ENCODE measurements at places on chromosomes 12 and 14.

DNA sequence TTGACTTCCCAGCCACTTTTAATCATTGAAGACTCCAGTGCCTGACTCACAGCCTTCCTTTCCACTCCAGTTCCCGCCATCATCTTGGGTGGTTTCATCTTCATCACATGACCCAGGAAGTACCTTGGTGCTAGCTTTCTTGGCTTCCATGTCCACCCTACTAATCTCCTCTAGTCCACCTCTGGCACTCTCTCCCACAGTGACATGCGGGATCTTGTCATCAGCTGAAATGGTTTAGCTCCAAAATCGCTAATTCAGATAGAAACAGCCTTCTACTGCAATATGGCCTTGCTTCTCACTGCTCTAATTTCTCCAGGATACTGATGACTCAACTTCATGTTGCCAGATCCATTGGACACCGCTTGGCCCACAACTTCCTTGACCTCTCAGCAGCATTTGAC is 24.5 kb downstream of the WDR20 start:
- no peak for DNase-seq

GRCh38 chr12:67271976-67272375 is 2.8 kb downstream of the CAND1 start:
- DNase-seq: no peak

GRCh38 chr12:96392397-96392796 is 7.8 kb downstream of the CDK17 start:
- DNase-seq: no peak

- DNase-seq: no peak
Observed at GRCh38 chr14:64625386-64626232, 75.8 kb downstream of the PPP1R36 start.

DNA sequence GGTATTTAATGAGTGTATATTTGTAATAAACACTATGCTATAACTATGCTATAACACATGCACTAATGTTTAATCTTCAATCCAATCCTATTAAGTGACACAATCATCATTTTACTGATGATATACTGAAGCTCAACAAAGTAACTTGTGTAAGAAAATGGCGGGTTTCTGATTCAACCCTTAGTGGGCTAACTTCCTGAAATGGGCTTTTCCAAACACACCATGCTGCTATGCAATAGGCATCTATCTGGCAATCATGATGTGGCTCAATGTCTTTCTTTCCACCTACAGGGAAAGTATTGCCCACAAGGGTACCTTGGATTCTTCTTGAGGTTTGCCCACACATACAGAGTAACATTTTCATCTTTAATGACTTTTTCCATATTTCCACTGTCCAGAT is 48.3 kb downstream of the DNAI7 start:
- no peak for DNase-seq

DNA sequence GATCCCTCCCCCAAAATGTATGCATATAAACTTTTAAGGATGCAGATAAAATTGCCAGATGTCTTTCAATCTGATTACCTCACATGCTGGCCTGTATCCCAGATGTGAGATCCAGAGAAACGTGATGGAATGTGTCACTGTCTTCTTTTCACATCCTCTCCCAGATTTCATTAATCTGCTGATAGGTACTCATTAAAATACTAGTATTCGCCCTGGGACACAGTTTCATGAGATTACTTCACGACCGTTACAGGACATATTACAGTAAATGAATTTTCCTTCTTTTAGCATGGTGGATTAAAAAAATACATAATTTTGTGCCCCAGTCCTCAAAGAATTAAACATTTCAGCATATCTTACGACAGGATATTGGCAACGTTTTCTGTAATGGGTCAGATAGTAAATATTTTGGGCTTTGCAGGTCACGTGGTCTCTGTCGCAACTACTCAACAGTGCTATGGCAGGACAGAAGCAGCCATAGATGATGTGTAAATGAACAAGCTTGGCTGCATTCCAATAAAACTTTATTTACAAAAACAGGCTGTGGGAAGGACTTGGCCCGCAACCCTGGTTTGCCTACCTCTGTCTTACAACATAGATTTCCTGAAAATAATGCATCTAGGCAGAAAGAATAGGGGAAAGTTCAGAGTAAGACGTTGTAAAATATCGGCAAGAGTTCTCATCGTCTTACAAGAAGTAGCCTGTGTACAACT is 156.0 kb upstream of the DIO3 start:
- DNase-seq: no peak

GRCh38 chr12:92242907-92243306 is 97.3 kb upstream of the BTG1 start:
- no peak for DNase-seq

DNA sequence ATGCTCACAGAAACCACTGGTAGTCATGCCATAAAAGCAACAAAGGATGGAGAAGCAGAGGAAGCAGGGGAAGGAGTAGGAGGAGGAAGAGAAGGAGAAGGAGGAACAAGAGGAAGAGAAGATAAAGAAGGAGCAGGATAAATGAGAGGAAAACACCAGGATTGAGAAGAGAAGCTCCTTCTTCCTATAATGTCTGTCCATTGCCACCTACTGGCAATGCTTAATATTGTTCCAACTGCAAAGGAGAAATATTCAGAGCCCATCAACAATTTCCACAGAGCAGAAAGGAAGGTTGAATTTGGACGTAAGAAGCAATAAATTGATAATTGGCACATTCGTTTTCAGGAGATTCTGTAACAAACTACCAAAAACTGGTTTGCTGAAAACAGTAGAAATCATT is 898.4 kb downstream of the SLC16A7 start:
- no peak for DNase-seq

GRCh38 chr14:57739516-57739915 is 126.4 kb downstream of the SLC35F4 start:
- DNase-seq: no peak

DNA sequence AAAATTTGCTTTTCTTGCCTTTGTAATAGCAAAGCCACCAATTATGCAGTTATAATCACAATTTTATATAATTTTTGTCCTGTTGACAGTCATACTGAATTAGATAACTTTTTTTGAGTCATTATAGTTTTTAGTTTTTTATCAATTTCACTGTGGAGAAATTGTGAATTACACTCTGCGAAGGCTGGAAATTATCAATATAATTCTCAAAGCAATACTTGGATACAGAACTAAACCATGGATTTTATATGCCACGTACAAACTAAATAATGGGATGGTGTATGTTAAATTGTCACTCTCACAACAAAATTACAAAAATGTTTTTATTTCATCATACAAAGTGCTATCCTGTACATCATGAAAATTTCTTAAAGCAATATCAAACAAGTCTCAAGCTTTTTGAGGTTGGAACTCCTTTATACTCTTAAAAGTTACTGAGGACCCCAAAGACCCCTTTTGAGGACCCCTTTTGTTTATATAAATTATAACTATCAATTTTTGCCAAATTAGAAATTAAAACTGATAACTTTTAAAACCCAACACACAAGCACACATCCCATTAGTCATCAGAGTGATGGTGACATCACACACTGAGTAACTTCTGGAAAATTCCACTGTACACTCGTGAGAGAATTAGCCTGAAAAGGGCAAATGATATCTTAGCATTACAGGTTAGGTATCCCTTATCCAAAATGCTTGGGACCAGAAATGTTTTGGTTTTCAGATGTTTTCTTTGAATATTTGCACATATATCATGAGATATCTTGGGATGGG is 19.8 kb upstream of the AQP2 start:
- DNase-seq: no peak

DNA sequence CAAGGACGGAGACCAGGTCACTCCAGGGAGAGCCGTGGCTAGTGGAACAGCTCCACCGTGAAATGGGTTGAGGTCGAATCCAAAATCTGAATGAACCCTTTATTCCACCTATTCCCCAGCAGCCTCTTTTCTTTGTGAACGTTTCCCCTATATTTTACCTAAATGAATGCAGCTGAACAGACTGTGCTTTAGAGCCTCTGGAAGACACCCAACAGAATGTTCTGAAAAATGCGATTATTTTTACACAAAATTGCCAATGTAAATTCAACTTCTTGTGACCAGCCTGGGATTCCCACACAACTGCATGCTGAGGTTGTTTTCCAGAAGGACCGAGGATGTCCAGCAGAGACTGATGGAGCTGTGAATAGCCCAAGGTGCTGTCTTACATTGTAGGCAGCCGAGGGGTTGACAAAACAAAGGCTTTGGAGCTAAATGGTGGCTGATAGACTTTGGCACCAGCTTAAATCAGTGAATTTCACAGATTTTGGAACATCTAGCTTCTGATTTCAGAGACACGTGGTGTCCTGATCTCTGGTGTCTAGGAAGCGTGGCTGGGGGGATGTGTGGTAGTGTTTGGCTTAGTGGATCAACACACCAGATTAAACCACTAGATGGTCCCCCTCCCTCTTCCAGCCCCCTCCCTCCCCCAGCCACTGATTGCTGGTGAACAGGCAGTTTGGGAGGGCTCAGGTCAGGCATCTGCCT is 150.4 kb downstream of the ZNF664 start:
- no peak for DNase-seq

DNA sequence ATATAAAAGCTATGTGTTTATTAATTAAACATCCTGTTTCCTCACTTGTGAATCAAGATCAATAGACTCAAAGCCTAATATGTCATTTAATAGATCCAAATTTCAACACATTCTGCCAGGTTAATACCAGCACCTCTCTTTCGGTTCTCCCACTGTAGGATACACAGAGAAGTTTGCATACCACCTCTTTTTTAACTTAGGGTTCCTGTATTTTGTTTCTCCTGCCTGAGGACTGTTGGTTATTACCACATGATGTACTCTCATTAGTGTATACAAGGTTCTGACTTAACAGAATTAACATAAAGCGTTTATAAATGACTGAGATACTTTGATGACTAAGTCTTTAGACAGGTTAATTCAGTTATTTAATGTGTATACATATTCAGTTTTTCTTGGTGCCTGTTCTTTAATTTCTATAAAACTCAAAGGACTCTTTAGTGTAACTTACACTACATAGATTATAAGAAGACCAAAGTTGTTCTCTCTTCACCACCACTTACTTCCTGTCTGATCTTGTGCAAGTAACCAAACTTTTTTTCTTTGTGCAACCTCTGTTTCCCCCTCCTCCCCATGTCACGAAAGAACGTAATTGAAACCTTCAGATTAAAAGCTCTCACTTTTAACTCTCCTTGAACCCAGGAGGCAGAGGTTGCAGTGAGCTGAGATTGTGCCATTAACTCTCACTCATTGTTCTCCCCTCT is 89.8 kb upstream of the DNM1L start:
- DNase-seq: no peak

GRCh38 chr14:94129758-94130414 is 482 bp upstream of the IFI27L2 start:
- DNase-seq: no peak

- peak; percentile 28 for DNase-seq
Observed at GRCh38 chr14:89767861-89768268, 186.7 kb downstream of the EFCAB11 start.

GRCh38 chr12:106722837-106723236 is 51.6 kb upstream of the RIC8B start:
- no peak for DNase-seq

GRCh38 chr14:100498068-100498467 is 89.1 kb downstream of the BEGAIN start:
- DNase-seq: no peak

- no peak for DNase-seq
Observed at GRCh38 chr14:50545618-50546017, 13.2 kb upstream of the MAP4K5 start.

DNA sequence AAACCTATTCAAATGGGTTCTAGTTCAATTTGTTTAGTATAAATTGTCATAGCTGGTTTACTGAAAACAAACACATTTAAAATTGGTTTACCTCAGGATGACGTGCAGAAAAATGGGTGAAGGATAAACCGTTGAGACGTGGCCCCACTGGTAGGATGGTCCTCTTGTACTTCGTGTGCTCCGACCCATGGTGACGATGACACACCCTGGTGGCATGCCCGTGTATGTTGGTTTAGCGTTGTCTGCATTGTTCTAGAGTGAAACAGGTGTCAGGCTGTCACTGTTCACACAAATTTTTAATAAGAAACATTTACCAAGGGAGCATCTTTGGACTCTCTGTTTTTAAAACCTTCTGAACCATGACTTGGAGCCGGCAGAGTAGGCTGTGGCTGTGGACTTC is 8.3 kb downstream of the CALM1 start:
- DNase-seq: no peak
